Islet precursor cell (in vitro differentiated cells): ENCODE measurements at places on chromosomes 5 and 9.
A peak's percentile ranks its signal among the peaks of the same experiment; 100 is the strongest.

DNA sequence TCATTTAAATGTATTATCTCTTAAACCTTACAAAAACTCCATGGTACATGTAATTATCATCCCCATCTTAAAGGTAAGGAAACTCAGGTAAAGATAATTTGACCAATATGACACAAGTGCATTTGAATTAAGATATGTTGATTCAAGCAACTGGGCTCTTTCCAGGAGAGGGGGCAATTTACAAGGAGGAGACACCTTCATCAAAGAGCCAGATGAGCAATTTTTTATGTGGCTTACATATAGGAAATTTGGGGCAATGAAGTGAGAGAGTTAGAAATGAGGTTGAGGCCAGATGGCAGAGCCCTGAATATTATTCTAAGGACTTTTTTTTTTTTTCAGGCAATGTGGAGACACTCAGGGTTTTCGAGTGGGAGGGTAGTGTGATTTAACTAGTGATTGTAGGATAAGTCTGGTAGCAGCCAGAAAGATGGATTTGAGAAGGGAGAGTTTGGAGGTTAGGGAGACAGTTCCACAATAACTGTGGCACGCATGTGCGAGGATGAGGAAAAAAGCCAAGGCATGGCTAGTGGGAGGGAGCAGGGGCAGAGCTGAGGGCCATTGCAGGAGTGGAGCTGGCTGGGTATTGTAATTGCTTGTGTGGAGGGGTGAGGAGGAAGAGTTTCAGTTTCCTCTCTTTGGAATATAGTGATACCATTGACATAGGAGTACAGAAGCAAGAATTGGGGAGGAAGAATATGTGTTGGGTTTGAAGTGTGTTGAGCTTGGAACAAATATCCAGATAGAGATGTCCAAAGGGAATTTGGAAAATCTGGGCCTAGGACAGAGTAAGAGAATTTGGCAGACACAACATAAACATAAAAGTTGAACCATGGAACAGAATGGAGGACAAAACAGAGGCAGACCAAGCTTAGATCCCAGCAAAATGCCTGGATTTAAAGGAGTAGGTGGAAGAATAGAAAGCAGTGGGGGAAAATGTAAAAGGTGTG, 72.0 kb downstream of the ACTBL2 start:
- no peak for DNase-seq

- DNase-seq: no peak
These were observed 110.9 kb upstream of the DMAC1 start for GRCh38 chr9:7910426-7911020.

GRCh38 chr5:3186736-3187405, 408.8 kb upstream of the IRX1 start:
- DNase-seq: no peak

DNA sequence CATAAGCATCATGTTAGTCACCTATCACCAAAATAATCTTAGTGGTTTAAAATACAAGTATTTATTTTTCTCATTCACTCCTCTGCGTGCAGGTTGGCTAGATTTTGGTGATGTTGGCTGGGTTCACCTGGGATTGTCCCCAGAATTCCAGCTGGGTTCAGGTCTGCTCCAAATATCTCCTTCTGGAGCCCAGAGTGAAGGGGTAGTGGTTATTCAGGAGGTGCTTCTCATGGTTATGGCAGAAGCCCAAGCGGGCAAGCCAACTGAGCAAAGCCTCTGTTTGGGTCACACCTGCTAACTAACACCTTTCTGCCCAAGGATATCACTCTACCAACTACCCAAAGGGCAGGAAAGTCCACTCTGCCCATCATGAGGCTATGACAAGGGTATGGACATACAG, 4.7 kb upstream of the SLC25A46 start:
- DNase-seq: no peak

DNA sequence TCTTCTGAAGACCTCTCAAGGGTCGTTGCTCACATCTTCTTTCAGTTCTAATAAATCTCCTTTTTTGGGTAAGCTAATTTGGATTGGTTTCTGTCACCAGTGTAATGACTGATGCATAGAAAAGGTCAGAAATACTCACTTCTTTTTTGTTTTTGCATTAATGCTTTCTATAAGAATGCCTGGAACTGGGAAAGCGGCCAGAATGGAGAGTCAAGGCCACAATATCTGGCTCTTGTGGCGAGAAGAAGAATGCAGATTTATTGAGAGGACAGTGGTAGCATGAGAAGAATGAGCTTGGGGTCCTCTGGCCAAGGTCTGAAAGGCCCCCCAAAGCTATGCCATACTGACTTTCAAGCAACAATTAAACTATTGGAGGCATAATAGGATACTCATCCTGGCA, 88.0 kb upstream of the SLC12A2 start:
- no peak for DNase-seq

DNA sequence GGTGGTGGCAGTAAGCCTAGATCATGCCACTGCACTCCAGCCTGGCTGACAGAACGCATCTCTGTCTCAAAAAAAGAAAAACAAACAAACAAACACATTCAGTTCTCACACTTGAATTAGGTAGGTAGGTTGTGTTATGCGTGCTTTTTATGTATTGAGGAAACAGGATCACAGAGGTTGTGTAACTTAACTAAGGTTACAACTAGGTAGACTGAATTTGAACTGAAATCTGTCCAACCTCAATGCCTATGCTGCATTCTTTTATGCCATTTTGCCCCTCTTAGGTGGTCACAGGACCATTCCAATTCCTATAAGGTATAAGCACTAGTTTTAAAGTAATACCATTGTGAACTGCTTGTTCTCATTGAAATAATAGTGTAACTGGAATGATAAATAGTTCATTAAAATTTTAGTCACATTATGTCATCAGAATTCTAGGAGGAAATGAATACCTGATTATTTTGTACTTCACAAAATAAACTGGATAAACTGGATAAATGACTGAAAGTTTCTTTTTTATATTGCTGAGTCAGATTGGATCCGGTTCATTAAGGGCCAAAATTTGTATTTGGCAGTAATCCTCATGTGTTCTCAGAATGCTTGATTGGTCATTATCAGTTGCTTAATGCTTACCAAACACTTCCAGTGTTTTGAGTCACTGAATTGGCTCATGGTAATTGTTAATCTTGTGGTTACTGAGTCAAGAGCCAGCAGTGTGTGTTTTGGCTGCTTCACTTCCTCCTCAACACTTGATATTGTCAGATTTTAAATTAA, 7.1 kb downstream of the UBAP1 start:
- DNase-seq: no peak

- DNase-seq: no peak
These were observed 74.7 kb downstream of the THBS4 start for GRCh38 chr5:80109646-80110478.

DNA sequence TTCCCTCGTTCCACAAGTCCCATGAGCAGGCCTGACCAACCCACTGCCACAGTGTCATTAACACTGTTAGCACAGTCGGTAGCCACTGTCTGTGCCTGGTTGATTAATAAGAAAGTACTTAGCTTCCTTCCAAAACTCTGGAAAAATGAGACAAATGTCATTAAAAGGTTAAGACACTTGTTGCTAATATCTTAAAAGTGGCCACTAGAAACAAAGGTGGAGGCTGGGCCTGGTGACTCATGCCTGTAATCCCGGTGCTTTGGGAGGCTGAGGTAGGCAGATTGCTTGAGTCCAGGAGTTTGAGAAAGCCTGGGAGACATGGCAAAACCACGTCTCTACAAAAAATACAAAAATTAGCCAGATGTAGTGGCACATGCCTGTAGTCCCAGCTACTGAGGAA, 194.0 kb downstream of the PDZD2 start:
- DNase-seq: no peak

DNA sequence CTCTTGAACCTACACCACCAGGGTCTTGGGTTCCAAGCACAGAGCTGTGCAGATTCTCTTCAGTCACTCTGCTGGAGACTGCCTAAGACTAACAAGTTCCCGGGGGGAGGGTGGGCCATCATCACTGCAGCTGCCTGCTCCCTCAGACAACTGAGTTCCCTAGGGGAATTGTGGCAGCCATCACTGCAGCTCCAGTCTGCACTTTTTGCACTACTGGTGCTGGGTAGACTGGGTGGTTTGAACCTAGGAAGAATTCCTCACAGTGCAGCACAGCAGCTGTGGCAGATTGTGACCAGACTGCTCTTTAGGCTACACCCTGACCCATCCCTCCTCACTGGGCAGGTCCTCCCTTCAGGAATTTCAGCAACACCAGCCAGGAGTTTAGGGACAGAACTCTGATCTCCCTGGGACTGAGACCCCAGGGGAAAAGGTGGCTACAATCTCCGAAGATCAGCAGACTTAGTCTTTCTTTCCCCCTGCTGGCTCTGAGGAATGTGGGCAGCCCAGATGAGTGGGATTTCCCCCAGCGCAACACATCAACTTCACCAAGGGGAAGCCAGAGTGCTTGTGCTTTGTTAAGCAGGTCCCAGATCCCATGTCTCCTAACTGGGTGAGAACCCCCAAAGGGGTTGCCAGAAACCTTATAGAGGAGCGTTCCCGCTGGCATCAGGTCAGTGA, 30.9 kb upstream of the RGMB start:
- DNase-seq: peak; percentile 63

GRCh38 chr5:116864157-116864837, 289.7 kb upstream of the SEMA6A start:
- peak; percentile 97 for DNase-seq

DNA sequence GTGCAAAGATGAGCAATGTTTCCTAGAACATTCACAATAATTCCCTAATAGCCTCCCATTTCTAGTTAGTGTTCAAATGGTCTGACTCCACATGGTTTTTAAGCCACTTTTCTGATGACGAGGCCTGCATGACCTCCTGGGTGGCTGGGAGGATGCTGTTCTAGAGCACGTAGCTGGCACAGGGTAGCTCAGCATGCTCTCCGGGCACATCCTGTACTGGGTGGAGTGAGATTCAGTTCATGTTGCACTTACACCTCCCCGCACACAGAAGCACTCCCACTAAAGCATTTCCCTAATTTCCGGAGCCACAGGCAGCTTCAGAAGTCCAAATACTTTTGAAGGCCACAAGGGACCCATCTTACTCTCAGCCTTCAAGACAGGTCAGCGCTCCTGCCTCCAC, 159.8 kb upstream of the LHFPL2 start:
- no peak for DNase-seq

DNA sequence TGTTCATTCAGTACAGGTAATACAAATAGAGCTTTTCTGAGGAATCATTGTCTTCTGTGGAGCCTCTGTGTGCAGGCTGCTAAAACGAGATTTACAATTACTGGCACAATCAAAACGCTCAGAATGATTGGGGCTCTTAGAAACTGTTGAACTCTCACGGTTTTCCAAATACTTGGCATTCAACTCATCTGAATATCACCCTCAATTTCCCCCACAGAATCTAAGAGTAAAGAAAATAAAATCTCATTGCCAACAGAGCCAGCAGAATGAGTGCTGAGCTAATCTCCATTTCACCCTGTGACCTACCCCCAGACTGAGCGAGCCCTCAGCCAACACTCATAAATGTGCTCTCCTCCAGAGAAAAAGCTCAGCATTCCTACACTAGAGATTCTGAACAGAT, 35.3 kb upstream of the TMED7 start:
- DNase-seq: no peak

GRCh38 chr5:133830281-133830680, 138.1 kb downstream of the C5orf15 start:
- DNase-seq: no peak

- DNase-seq: no peak
These were observed 115.8 kb downstream of the ERCC6L2 start for GRCh38 chr9:95991326-95991725.

- no peak for DNase-seq
These were observed 296.7 kb upstream of the MEF2C start for GRCh38 chr5:89179731-89180130.

DNA sequence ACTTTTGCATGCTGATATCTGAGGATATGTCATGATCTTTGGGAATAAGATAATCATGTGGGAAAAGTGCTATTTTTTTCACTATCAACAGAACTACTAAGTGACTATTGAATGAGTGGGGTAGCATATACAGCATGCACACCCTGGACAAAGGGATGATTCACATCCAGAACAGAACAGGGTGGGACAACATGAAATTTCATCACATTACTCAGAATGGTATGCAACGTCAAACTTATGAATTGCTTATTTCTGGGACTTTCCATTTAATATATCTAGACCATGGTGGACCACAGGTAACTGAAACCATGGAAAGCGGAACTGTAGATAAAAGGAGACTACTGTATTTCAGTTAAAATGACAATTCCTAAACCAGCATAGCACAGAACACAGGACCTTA, 370.0 kb downstream of the HINT1 start:
- no peak for DNase-seq

DNA sequence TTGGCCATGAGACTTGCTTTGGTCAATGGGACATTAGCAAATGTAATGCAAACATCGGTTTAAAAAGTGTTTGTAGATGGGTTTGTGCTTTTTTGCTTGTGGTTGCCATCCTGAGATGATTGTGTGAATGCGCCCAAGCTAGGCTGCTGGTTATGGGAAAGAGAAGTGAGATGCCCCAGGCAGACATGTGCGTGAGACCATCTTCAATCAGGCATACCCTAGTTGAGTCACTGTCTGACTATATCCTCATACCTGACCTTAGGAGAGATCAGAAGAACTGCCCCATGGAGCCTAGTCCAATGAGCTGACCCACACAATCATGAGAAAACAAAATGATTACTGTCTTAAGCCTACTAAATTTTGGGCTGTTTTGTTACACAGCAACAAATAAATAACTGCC, 36.8 kb upstream of the ZNF608 start:
- DNase-seq: no peak

- DNase-seq: no peak
These were observed 104.7 kb downstream of the FOCAD start for GRCh38 chr9:20788526-20789451.

GRCh38 chr9:70477146-70477745, 62.8 kb upstream of the KLF9 start:
- DNase-seq: no peak
